ENCODE measurements at places on chromosomes 6 and 20.
A peak's percentile ranks its signal among the peaks of the same experiment; 100 is the strongest.

DNA sequence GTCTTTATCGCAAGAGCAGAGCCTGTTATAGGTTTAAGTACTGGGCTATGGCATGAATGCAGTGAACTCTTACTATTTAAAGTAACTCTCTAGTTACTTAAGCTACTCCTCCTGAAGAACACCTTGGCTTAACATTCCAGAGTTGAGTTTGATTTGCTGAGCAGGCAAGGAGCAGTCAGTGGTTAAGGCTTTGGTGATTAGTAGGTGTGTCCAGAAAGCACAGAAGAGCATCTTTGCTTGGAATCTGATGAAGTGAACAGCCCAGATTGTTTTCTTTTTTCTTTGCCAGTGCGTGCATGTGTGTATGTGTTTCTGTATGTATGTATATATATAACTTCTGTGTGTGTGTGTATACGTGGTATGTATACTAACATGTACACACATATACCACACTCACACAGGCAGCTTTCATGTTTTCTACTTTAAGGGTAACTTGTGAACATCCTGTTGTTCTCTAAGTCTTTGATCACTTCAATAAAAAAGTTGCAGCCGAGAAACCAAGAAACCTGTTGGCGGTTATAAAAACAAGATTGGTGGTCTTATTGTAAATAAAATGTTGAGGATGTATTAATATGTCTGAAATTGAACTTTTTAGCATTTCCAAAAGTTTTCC lies 56.2 kb upstream of the TULP4 start:
- no peak for DNase-seq

DNA sequence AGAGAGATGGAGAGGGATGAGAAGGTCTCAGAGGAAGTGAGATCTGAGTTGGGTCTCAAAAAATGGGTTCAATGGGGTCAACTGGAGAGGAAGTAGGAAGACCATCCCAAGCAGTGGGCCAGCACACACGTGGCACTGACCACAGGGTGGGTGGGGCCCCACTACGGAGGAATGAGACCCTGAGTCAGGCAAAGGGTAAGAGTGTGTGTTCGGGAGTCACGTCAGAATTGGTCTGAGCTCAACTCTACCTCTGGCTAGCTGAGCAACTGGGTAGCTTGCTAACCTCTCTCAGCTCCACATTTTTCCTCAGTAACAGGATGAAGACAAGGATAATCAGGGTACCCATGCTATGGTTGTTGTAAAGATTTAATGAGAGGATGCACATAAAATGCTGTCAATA lies 79.0 kb downstream of the TRERF1 start:
- DNase-seq, result no peak

DNA sequence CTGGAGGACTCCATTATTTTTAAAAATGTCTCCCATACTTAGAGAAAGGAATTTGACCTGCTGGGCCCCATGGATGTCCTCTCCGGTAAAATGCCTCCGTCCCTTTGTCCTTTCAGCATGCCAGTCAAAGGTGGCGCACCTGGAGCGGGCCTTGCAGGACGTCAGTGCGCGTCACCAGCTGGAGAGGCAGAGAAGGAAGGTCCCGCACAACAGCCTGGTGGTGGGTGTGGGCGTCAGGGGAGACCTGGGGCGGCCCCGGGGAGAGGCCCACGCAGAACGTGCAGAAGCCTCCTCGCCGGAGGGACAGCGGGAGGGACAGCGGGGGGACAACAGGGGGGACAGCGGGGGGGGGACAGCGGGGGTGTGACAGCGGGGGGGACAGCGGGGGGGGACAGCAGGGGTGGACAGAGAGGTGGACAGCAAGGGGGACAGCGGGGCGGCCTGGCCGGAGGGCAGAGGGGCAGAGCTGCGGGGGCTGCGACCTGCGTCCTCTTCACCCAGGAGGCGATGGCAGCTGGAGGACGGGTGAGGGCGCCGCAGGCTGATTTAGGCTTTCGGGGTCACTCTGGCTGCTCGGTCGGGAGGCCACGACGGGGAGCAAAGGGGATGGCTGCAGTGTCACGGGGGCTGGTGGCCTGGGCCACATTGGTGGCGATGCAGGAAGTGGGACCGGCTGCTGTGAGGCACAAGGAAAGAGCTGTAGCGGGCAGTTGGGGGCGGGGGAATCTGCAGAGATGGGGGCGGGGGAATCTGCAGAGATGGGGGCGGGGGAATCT lies 859 bp upstream of the KIF25 start:
- no peak for DNase-seq

DNA sequence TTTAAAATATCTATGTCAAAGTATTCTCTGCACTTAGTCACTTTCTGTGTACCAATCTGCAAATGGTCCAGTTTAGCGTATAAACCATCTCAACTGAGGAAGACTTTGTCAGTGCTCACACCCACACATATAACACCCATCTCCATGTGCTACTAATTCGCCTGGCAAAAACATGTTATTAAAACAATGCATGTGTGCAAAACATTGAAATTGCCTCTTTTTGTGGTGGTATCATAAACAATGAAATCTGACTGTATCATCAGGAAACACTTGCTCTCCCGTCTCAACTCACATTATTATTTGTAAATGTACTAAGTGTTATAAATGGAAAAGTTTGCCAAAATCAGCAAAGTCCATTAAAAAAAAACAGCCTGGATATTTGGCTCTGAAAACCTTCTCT lies 105.9 kb upstream of the FOXC1 start:
- DNase-seq, result no peak

- DNase-seq, result no peak
Observed at GRCh38 chr20:61254881-61255626, 3.0 kb downstream of the CDH4 start.

DNA sequence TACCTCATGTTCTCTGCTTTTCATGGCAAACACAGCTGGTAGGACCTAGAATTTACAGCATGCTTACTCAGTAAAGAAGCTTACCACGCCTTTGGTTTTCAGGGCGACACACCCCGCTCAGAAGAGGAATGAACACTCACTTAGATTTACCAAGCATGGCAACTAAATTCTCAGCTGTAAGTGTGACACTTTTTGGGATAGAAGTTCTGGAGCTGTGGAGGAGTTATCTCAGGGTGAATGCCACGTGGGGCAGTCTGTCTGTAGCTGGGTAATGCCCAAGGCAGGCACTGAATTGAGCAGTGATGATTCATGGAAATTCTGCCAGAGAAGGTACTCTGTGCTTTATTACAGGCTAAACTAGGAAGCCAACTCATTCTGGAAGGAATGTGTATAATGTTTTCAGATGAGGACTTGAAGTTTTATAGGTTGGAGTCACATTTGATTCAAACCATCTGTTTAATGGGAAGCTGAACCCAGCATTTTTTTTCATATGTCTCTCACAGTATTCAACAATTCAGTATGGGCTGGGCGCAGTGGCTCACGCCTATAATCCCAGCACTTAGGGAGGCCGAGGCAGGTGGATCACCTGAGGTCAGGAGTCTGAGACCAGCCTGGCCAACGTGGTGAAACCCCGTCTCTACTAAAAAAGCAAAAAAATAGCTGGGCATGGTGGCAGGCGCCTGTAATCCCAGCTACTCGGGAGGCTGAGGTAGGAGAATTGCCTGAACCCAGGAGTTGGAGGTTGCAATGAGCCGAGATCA lies 3.5 kb upstream of the PRIM2 start:
- DNase-seq, result peak; percentile 100

DNA sequence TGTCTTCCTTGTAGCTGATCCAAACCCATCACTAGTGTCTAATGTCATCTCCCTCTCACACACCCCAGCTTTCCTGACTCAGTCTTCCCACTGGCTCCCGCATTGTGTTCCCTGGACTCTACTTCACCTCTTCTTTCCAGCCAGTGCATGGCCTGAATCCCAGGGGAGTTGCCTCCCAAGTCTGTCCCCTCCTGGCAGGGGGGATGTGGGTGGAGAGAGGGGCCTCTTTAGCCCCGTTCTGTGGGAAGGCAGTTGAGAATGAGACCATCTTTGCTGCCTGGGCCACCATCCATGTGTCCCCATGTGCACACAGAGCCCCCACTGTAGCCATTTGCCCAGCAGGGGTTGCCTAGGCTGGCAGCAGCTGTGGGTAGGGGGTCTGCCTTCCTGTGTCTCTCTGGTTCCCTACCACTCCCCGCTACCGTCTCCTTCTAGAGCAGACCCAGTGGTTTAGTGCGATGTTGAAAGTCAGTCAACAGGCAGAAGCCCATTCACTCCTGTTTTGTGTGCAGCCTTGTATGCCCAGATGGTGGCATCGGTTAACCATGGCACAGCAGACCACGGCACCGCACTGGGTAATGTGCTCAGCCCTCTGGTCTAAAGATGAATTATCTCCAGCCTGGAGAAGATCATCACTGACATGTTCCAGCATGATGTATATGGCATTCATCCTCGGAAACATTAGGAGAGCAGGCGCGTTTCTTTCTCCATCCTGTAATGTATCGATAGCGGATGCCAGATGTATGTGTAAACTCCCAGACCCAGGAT lies 178.8 kb upstream of the SNX9 start:
- DNase-seq, result peak; percentile 57

DNA sequence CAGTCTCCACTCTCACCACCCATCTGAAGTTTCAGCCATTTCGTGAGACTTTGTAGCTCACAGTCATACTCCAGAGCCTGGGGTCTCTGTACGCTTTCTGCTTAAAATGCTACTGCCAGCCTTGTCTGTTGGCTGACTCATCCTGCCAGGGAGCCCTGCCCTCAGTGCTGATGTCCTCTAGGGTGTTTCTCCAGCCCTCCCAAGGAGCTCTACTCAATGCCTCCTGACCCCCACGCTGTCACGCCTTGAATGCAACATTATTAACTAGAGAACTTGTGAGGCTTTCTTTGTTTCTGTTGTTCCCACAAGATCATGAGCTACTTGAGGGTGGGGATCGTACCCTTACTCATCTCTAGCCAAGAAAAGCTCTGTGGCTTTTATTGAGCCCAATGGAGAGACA lies 20.1 kb downstream of the KIF16B start:
- no peak for DNase-seq

All from fibroblast of skin of scalp (primary cell).